ENCODE measurements at places on chromosomes 1 and 21. TPM values are rescaled to one million over a fixed set of nuclear protein-coding genes. Genes with fewer than 3 reads are reported as not detected.
A peak's percentile ranks its signal among the peaks of the same experiment; 100 is the strongest.

NTRK1 gene
- total RNA-seq, result 2.5 TPM

AGT gene
- 102 TPM for total RNA-seq

ARTN gene
- total RNA-seq, result 0.86 TPM

DNA sequence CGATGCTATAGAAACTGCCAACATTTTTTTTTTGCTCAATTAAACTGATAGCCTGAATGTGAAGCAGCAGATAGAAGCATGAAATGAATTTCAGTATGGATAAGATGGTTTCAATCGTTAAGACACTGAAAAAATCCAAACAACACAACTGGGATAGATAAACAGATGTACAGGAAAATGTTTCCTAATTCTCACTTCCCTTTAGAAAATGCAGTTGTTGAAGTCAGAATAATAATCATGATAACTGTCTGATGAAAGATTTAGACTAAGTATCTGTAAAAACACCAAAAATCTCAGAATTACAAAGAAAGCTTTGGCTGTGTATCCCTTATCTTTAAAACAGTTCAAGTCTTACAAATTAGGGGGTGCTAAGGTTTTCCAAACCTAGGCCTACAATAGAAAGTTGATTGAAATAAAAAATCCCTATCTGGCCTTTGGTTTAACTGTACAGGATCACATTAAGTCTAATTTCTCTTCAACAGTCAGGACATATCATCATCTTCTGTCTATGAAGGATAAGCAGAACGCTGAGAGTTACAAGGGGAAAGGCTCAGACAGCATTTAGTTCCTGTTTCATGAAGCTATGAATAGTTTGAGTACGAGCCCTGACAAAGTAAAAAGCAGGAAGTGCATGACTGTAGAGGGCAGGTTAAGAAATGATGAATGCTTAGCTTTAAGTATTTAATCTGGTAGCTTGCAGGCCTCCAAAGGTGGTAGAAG, 203.2 kb downstream of the APP start:
- DNase-seq, result no peak

- DNase-seq, result no peak
Observed at GRCh38 chr21:42160111-42160721, 58.7 kb upstream of the ABCG1 start.

DNA sequence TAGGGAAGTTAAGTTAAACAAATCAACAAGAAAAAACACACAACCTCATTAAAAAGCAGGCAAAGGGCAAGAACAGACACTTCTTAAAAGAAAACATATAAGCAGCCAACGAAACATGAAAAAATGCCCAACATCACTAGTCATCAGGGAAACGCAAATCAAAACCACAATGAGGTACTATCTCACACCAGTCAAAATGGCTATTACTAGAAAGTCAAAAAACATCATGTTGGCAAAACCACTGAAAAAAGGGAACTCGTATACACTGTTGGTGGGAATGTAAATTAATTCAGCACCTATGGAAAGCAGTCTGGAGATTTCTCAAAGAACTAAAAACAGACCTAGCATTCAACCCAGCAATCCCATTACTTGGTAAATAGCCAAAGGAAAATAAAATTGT, 51.1 kb downstream of the HSF2BP start:
- no peak for DNase-seq

- peak; percentile 59 for DNase-seq
Observed at GRCh38 chr1:27542463-27543273, 52.7 kb upstream of the WASF2 start.

DNA sequence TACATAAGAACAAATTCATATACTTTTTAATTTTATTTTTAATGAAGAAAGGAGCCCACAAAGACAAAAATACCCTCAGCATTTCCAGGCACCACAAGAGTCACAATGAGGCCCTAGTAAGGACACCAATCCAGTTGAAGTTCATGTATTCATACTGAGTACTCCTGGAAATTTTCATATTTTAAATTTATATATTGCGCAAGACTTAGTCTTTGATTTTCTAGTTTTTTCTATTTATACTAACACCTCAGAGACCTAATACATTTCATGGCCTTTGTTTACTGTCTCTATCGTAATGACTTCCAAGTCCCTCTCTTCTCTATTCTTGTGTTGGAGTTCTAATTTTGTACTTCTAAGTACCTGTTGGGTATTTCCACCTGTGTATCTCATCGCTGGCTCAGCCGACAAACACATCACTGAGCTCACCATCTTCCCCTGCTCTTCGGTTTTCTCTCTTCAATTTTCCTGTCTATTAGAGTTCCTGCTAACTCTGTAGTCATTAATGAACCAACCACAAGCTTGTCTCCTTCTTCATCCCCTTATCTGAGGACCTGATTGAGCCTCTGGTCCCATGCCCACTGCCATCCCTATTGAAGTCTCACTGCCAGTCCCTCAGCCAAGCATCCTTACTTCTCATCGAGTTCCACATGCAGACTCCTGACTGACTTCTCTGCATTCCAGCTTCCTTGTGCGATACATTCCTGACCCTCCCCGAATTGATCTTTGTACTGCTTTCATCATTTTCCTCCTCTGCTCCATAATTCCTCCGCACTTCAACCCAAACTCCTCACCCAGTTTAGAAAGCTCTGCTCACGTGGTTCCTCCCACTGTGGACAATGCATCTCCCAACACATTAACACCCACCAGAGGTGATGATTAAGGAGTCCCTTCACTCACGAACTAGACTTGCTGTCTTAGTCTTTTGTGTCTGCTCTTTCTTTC, 17.3 kb upstream of the IRF2BP2 start:
- no peak for DNase-seq

GRCh38 chr21:36485476-36485875, 5.6 kb upstream of the CLDN14 start:
- no peak for DNase-seq

DNA sequence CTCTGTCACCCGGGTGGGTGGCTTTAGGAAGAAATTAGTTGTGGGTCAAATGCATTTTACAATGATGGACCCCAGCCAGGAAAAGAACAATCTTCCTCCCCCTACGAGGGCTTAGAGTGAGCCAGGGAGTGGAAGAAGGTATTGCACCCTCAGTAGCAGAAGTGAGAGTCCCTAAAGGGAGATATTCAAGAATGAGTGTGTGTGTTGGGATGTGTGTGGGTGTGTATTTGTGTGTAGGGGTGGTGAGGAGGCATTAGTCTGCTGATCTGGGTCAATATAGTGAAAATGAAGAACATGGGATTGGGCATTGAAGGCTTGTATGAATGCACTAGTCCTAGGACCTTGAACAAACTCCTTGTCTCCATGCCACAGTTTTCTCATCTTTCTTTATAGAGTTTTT, 85.2 kb upstream of the RUNX1 start:
- DNase-seq, result no peak

DNA sequence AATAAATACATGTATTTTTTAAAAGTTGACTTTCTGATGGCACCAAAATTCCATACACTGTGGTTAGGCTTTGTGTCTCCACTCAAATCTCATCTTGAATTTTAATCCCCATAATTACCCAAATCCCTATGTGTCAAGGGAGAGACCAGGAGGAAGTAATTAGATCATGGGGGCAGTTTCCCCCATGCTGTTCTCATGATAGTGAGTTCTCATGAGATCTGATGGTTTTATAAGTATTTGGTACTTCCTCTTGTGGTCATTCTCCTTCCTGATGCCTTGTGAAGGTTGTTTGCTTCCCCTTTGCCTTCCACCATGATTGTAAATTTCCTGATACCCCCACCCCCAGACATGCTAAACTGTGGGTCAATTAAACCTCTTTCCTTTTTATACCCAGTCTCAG, 1218.4 kb upstream of the PRMT6 start:
- DNase-seq, result no peak

GRCh38 chr1:208497866-208498541, 253.8 kb upstream of the PLXNA2 start:
- no peak for DNase-seq

Data from left cardiac atrium (tissue), 4 donors.